SW480 (cell line): ENCODE measurements at places on chromosomes 2 and 18.
A peak's percentile ranks its signal among the peaks of the same experiment; 100 is the strongest.

DNA sequence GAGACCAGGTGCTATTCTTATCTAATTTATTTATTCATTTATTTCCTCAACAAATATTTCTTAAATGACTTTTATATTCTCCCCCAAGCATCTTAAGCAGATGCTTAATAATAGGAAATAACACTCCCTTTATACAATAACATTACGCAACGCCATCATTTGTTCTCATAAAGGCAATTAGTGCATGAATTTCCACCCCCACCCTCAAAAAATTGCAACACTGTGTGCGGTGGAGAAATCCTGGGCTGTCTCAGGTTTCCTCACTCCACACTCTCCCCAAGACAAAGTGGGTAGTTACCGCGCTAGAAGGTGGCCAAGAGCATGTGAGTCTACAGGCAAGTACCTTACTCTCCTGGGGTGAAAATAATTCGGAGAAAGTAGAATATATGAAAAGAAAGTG is 37.0 kb upstream of the CTDP1 start:
- no peak for DNase-seq

- DNase-seq = no peak
These were observed 12.2 kb downstream of the METAP1D start for GRCh38 chr2:172011812-172012575.

GRCh38 chr2:100888601-100889000 is 68.7 kb downstream of the NPAS2 start:
- DNase-seq = no peak

- no peak for DNase-seq
These were observed 1.6 kb upstream of the MAP2 start for GRCh38 chr2:209422191-209422754.

GRCh38 chr2:28393114-28393836 is 617 bp downstream of the FOSL2 start:
- peak; percentile 80 for DNase-seq

DNA sequence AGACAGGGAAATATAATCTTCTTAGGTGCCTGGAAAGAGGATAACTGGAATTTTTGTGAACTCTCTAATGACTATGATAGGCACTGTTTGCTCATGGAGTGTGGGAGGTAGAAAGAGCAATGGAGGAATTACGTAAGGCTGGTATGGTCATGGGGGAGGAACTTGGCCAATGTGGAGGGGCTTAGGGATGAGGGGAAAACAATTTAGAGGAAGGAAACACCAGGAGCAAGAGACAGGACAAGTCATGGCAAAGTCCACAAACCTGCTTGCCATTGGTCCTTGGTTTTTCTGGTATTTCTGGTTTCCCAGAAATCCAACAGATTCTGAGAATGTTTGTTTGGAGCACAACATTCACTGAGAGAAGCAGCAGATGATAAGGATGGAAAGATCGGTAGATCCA is 274.2 kb downstream of the DYSF start:
- no peak for DNase-seq

DNA sequence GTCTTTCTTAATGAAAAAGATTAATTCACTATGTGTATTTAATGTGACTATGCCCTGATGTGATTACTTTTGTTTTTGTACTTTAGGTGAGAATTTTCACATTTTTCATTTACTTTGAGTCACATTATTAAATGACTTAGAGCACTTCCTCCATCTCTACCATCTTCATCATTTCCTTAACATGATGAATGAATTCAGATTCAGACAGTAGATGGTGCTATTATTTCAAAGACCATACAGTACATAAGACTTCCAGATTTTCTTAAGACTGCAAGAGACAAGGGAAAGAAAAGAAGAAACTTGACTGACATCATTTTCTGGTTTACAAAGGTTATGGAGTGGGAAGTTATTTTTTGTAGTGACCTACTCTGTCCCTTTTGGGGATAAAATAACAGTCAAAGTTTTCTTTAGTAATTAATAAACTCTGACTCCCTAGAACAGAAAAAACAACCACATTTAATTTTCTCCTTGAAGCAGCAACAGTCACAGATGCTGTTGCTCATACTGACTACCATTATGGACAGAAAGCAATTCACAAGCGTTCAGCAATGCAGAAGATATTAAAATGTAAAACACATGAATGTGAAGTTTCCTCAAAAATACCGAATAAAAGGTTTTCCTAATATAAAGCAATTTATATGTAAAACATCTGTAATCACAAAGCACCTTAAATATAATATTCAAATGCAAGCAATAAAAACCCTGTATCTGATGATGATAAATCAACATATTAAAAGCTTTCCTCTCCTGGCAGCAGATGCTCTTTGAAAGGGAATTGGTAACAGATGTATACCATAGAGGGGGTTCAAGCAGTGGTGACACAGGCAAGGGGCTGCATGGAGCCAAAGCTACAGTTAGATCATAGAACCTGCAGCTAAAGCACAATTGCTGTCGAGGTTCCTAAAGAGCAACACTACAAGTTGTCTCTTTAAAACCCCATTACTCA is 1010.9 kb upstream of the NXPH2 start:
- DNase-seq = peak; percentile 5

- no peak for DNase-seq
These were observed 20.6 kb downstream of the MAPRE2 start for GRCh38 chr18:35061804-35062203.

DNA sequence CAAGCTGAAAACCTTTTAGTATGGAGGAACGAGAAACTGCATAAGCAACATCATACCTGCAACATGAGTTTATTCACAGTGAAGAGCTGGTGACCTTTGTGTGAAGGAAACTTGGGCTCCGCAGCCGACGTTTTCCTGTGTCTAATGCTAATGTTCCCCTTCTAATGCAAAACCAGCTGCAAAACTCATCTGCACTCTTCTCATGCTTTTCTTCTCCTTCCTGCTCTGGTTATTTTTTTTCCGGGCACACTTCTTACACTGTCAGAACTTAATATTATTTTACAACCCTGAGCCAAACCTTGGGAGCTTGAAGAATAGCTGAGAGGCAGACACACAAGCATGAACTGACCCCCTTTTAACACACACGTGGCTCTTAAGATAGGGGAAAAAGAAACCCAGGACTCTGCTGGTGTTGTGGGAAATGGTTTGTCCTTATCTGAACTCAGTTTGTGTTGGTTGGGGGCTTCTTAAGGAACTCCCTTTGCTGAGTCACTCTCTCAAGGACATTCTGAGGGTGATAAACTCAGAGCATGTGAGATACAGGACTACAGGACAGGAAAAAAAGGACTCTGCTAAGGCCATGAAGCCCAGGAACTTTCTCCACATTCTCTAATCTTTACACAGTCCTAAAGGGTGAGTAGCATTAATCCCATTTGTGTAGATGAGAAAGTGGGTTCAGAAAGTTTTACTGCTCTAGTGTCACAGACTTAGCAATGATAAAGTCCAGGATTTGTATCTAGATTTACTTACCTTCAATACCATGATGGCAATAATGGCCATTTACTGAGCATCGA is 439.3 kb upstream of the TRIB2 start:
- no peak for DNase-seq

DNA sequence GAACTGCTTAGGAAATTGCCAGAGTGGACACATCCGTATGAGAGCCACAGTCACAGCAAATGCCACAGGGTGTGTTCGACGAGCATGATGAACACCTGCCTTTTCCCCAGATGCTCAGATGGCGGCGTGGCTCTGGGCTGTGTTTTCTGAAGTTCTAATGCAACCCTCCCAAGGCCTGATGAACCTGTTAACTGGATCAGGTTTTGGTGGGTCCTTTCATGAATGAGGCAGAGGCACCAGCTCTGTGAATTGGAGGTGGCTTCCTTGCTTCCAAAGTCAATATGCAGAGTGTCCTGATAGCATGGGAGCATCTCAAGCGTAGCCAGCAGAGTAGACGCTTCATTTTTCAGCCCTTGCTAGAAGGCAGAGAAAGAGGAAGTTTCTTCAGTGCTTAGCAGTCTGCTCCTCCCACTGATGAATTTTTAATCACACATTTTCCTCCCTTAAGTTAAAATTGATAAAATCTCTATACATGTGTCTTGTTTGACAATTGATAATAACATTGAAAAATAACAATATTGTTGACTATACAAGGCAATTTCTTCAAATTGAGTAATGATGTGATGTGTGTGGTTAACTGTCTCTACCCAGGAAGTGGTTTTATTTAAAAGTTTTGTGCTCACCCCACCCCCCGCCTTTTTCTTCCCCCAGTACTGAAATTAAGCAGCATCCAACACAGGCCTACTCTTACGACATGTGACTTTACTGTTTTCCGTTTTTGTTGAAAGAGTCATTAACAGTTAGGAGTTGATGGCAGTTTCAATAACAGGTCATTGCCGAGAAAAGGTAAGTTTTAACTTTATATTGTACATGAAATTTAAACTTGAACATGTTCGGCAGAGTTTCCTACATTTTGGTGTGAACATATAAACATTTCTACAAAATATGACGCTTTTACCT is at the start of gene ARHGAP15:
ARHGAP15 (plus strand) TSS at position 739 of the 900 bp plus-strand sequence.
- DNase-seq = no peak

DNA sequence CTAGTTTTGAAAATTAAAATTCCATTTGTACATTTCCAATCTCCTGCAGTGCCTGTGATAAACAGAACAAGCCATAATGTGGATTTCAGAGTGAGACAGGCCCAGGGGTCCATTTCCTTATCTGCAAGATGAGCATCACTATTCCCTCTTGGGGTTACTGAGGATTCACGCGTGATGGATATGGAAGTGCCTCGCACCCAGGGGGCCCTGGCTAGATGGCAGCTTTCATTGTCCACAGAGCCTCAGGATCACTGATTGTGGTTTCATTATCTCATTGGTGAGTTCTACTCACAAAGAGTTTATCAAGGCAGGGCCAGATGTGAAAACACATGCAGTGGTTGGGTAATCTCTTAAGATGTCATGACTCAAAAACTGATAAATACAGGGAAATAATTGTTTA is 11.6 kb downstream of the CNGA3 start:
- DNase-seq = no peak

GRCh38 chr2:188878716-188879115 is 95.5 kb upstream of the COL3A1 start:
- DNase-seq = no peak

- DNase-seq = no peak
These were observed 48.2 kb downstream of the ARL4C start for GRCh38 chr2:234448506-234449184.

- no peak for DNase-seq
These were observed 87.2 kb upstream of the ATP8B1 start for GRCh38 chr18:57890266-57890665.

- DNase-seq = no peak
These were observed 229.6 kb upstream of the ID2 start for GRCh38 chr2:8452296-8452695.

GRCh38 chr2:10053351-10053750 is 10.0 kb downstream of the KLF11 start:
- DNase-seq = no peak

DNA sequence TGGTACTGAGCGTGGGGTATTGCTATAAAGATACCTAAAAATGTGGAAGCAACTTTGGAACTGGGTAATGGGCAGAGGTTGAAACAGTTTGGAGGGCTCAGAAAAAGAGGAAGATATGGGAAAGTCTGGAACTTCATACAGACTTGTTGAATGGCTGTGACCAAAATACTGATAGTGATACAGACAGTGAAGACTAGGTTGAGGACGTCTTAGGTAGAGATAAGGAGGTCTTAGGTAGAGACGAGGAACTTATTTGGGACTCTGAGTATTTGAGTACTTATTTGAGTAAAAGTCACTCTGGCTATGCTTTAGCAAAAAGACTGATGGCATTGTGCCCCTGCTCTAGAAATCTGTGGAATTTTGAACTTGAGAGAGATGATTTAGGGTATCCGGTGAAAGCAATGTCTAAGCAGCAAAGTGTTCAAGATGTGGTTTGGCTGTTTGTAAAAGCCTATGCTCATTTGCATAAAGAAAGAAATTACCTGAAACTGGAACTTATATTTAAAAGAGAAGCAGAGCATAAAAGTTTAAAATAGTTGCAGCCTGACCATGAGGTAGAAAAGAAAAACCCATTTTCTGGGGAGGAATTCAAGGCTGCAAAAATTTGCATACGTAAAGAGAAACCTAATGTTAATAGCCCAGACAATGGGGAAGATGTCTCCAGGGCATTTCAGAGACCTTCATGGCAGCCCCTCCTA is 219.6 kb downstream of the PDE1A start:
- no peak for DNase-seq

- DNase-seq = no peak
These were observed 33.0 kb downstream of the RAB1A start for GRCh38 chr2:65096948-65097347.

GRCh38 chr2:1286929-1287328 is 126.3 kb upstream of the TPO start:
- DNase-seq = no peak
